ENCODE measurements at places on chromosomes 7 and 10.

- DNase-seq, result no peak
Observed at GRCh38 chr7:41603985-41604384, 98.9 kb downstream of the INHBA start.

- DNase-seq, result no peak
Observed at GRCh38 chr10:50593523-50594376, 30.0 kb downstream of the SGMS1 start.

DNA sequence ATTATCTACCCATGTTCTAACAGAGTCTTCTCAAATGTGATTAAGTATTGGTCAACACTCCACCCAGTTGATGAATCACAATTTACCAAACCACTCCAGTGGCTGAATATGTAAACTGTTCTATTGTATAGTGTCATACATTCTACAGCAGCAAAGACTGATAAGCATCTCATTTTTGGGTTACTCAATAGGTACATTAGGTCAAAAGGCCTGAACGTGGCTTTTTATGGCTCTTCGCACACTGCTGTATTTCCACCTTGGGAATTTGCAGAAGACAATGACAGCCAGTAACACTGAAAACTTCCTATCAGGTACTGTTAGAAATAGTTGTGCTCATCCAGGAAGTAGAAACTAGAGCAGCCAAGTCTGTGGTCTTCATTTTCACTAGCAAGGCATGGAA, 166.9 kb downstream of the GLI3 start:
- DNase-seq, result no peak

DNA sequence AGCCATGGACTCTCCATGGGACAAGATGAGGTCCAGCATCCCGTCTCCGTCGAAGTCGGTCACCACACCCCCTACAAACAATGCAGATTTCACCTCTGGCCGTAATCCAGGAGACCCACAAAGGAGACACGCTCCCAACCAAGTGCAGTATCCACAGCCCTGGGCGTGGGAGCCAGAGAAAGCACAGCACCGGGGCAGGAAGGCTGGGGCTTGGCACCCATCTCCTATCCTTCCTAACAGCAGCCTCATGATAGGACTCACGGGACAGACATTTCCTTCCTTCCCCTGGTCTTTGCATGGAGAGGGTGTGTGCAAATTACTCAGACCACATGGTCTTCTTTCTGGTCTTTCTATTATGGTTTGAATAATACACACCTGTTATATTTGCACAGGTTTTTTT, 46.3 kb downstream of the GOLGA7B start:
- DNase-seq, result no peak

GRCh38 chr7:148615085-148615730, 24.6 kb downstream of the C7orf33 start:
- no peak for DNase-seq

GRCh38 chr10:27504808-27505460, 830 bp downstream of the RAB18 start:
- DNase-seq, result no peak

- DNase-seq, result no peak
Observed at GRCh38 chr10:100184426-100184825, 1.4 kb downstream of the ERLIN1 start.

DNA sequence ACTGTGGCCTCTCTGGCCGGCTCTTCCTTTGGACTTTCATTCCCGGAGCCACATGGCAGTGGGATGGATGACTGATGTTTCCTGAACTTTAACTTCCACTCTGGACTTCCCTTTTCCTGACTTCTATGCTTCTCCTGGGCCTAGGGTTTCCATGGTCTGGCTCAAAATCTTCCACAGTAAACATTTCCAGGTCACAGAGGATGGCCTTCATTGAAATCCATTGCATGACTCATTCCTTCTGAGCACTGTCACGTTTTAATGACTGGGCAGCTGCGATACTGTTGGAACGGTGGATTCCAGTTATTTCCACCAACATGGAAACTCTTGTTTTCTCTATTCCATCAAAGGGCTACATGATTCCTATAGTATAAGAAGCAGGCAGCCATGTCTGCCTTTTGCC, 24.4 kb upstream of the ZNF273 start:
- DNase-seq, result no peak

- no peak for DNase-seq
Observed at GRCh38 chr7:27245798-27246691, 3.4 kb downstream of the EVX1 start.

DNA sequence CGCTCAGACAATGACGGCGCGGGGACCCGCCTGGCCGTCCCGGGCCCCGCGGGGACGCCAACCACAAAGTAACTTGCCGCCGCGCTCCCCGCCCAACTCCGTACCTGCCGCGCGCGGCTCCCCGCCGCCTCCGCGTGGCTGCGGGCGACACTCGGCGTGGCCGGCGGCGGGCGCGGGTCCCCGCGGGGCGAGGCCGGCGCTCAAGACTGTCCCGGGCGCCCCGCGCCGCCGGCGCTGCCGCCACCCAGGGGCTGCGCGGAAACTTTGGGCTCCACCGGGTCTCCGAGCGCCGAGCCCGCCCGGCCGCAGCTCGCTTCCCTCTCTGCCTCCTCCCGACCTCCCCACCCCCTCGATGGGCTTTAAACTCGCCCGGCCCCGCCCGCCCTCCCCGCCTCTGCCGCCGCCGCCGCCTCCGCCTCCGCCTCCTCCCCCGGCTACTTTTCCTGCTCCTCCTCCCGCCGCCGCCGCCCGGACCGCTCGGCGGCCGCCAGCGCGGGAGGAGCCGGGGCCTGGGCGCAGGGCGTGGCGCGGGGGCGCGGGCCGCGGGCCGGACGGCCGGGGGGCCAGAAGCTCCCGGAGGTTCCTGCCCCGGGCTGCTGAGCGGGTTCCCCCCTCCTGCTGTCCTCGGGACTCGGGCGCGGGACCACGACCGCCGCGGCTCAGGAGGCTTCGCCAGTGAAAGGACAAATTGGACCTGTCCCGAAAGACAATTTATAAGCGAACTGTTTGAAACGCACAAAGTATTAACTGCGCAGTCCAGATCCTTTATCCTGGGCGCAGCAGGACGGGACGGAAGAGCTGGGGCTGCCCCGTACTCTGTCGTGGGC, 10.6 kb upstream of the GRB10 start:
- peak; percentile 22 for DNase-seq

- DNase-seq, result no peak
Observed at GRCh38 chr10:108241166-108241565, 1076.7 kb upstream of the SORCS1 start.

DNA sequence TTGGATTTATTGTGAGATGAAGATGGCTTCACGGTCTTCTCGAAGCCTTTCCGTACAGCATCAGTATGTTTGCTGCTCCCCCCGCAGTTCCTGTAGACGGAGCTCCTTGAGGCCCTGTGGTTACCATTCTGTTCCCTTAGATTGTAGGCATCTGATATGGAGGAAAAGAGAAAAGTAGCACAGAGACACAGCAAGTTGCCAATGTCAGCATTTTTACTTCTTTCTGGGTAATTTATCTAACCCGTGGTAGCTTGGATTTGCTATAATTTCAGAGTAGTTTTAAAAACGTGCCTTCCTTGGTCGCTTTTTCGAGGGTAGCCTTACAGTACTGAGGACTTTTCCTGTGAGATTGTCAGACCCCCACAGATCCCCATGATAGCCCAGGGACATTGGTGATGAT, 37.5 kb downstream of the WDR37 start:
- no peak for DNase-seq

GRCh38 chr10:687583-688311, 1.7 kb downstream of the DIP2C start:
- DNase-seq, result no peak

DNA sequence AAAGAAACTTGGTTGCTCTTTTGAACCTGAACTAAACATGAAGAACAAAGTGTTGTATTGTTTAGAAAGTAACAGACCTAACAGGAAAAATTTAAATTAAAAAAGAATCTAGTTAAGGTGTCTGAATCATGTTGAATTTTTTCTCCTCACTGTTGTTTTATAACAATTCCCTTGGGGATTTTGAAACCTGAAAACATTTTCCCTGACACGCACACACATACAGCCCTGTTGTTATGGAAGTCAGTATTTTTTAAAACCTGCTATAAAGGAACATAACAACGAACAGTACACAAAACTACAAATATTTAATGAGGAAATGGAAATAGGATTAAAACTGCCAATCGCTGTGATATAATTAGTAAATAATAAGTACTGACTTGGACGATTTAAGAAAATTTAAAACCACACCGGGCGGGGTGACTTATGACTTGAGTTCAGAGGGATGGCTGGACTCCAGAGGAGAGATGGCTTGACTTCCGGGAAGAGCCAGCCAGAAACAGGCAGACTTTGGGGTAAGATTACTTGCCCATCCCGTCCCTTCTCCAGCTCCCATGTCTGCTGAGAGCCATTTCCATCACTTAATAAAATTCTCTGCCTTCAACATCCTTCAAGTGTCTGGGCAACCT, 16.2 kb upstream of the SPOCK2 start:
- DNase-seq, result no peak

GRCh38 chr7:24455813-24456525, 117.3 kb upstream of the PALS2 start:
- no peak for DNase-seq

GRCh38 chr10:86644152-86644793, 10.1 kb upstream of the OPN4 start:
- DNase-seq, result peak; percentile 2

DNA sequence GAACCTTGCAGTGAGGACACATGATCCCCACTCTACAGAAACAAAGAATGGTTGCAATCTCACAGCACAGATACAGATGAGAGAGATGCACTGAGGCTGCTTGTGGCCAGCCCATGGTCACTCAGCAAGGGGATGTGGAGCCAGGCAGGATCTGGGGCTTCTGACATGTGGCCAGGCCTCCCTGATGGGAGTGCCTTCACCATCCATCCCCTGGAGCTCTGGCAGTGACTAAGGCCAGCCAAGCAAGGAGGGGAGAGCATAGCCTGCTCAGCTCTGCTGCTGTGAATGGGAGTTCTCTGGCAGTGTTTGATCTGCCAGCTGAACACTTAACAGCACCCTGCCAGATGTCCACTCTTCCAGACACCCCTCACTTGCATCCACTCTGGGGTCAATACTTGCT, 19.8 kb downstream of the C10orf71 start:
- DNase-seq, result no peak
